ENCODE measurements at places on chromosomes 6 and 20. TPM values are rescaled to one million over a fixed set of nuclear protein-coding genes. Genes with fewer than 3 reads are reported as not detected.

Gene METTL24
- total RNA-seq, result 21.1 TPM

Gene SLC26A8
- not detected for total RNA-seq

Gene HMGCLL1
- total RNA-seq, result 0.69 TPM

Gene SPTLC3
- 2.0 TPM for total RNA-seq

GRCh38 chr6:110689275-110689935, 125.9 kb downstream of the CDK19 start:
- ATAC-seq, result no peak

DNA sequence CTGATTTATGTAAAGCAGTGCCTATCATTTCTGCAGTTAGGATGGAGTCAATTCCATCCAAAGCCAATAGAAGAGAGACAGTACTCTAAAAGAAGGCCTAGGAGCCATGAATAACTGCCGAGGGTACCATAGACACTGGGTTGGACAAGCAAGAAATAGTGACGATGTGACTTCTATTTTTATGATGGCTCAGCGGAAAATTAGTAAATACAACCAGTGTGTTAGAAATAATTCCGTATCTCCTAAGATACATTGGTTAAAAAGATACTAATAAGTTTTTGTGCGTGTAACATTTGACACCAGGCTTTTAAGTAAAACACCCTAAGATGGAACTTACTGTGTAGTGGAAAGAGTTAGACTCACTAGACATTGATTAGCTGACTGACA, 45.6 kb upstream of the MOXD1 start:
- ATAC-seq, result no peak

DNA sequence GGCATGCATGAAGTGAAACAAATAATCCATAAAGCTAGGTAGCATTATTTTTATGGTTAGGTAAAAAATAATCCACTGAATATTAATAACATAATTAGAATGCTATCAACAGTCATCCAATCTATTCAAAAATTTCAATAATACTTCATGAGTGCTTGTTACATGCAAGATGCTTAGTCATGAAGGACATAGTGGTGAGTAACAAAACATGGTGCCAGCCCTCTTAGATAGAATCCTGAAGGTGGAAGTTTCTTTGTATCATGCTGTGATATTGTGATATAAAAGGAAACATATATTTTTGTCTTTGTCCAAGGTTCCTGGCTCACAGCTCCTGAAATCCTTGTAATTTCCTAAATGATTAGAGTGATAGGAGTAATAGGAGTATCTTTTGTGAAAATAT, 14.9 kb downstream of the RCAN2 start:
- no peak for ATAC-seq
